NCI-H187 treated with DMSO at 0.1 percent for 48 hours (cell line): ENCODE measurements at places on chromosomes 7 and 10.

- DNase-seq = no peak
These were observed 161.3 kb upstream of the LRRN3 start for GRCh38 chr7:110929480-110930249.

DNA sequence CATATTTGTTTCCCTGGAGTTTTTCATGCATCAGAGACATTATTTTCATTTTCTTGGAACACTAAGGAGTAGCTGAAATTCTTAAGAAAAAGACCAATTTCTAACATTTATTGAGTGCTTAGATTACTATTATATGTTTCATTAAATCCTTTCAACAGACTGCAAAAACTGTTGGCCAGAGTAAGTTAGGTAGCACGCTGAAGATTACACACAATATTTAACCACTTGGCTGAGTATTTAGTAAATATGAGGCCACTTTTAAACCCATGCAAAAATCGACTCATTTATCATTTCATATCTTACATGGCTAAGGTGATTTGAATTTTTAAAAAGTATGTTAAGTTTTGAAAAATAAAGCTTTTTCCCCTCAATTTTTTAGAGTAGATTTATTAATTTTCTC is 358.8 kb downstream of the THSD7A start:
- no peak for DNase-seq

DNA sequence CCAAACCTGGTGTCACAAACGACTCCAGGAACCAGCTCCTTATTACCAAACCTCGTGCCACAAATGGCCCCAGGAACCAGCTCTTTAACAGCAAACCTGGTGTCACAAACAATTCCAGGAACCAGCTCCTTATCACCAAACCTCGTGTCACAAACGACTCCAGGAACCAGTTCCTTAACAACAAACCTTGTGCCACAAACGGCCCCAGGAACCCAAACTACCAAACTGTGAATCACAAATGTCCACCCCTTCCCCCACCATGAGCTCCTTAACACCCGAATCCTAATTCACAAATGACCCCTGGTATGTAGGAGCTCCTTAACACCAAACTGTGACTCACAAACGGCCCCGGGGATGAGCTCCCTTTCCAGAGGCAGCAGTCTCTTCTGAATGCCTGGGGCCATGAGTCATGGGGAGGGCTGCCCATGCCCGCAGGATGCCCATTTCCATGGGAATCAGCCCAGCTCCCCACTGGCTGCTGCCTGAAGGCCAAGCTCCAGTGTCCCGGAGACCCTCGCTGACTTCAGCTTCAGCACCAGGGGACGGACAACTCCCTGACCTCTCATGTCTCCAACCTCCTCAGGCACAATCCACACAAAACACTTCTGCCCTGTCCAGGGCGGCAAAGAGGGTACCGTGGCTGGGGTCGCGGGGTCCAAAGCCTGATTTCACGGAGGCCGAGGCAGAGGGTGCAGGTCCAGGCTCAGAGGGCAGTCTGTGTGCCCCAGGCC is 213.1 kb downstream of the ELFN1 start:
- no peak for DNase-seq

DNA sequence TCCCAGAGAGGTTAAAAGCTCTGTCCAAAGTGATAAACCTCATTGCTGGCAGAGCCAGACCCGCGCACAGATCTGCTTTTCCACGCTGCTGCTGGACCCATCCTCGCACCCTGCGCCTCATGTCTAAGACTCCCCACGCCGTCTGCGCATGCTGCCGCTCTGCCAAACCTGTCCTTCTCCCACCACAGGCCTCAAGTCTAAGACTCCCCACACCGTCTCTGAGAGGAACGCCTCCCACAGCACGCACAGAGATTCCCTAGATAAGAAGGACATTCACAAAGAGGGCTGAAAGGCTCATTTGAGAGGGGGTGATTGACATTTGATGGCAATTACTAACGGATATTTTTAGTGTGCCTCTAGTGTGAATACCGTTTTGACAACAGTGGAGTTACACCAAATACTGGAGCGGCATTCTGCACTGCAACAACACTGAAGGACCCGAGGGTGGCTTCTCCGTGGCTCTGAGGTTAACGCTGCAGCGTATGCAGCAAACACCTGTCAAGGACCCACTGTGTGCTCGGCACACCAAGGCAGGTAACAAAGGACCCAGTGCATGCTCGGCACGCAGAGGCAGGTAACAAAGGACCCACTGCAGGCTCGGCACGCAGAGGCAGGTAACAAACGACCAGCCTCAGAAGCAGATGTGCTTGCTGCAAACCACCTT is 231.4 kb downstream of the DNAJB6 start:
- no peak for DNase-seq

DNA sequence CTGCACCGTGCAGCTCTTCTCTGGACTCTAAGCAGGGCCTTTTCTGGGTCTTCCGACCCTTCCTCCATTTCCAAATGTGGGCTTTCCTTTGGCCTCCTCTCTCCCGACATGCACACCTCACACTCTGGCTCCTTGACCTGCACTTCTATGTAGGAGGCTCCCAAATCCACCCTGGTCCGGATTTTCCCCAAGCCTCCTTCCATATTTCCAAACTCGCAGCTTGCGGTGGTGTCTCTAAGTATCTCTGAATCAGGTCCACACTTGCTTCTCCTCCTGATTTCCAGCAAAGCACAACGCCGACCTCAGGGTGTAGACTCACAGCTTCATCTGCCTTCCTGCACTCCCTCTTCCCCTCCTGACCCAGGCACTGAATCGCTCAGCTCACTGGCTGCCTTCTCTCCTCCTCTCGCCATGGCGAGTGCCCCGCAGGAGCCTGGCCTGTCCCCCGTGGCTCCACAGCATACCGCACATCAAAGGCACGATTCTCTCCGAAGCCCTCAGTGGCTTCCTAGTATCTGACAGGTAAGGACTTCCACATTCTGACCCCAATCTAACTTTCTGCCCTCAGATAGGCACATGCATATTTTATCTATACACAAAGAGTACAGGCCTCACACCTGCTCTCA is 27.8 kb downstream of the DIP2C start:
- DNase-seq = no peak

- DNase-seq = no peak
These were observed 16.9 kb downstream of the RPA3 start for GRCh38 chr7:7701527-7701926.

GRCh38 chr7:11327633-11328032 is 354.0 kb downstream of the PHF14 start:
- DNase-seq = no peak

DNA sequence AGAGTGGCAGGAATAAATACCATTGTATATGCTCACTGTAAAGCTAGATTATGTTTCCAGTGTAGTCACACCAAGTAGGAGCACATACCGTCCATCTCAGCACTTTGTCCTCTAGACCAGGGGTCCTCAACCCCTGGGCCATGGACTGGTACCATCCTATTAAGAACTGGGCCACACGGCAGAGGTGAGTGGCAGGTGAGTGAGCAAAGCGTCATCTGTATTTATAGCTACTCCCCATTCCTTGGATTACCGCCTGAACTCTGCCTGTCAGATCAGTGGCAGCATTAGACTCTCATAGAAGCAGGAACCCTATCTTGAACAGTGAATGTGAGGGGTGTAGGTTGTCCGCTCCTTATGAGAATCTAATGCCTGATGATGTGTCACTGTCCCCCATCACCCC is 735.3 kb downstream of the MAGI2 start:
- DNase-seq = no peak

DNA sequence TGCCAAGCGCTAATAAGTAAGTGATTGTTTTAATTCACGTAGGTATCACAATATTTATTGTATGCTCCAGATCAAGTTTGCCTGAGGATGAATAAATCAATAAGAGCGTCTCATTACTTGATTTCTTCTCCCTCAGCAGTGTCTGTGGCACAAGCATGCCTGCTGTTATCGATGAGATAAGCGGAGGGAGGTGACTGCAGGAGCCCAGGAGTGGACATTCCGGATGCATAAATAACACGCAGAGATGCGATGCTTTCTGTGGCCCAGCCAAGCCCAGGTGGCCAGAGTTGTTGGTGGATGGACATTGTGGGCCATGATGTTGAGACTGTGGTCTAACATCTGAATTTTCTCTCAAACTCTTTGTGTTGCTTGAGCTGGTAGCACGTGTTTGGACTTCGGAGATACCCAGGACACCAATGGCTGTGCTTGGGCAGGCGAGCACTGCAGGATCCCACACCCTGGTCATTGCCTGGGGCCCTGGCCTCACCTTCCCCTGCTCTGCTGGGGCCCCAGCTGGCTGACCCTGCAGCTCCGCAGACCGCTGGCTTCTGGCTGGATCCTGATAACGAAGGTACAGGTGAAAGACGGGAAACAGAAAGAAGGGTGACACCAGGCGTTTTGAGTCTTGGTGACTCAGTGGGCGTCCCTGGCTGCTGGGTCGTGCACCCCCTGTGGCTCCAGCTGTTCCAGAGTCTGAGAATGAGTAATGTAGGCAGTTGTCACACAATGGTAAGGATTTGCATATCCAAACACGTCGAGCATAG is 31.2 kb upstream of the MNX1 start:
- no peak for DNase-seq

- DNase-seq = no peak
These were observed 312.8 kb upstream of the NFE2L3 start for GRCh38 chr7:25839084-25839769.

GRCh38 chr10:102291221-102291905 is 46.0 kb downstream of the GBF1 start:
- DNase-seq = no peak

GRCh38 chr7:52502281-52502680 is 533.2 kb upstream of the POM121L12 start:
- DNase-seq = no peak

DNA sequence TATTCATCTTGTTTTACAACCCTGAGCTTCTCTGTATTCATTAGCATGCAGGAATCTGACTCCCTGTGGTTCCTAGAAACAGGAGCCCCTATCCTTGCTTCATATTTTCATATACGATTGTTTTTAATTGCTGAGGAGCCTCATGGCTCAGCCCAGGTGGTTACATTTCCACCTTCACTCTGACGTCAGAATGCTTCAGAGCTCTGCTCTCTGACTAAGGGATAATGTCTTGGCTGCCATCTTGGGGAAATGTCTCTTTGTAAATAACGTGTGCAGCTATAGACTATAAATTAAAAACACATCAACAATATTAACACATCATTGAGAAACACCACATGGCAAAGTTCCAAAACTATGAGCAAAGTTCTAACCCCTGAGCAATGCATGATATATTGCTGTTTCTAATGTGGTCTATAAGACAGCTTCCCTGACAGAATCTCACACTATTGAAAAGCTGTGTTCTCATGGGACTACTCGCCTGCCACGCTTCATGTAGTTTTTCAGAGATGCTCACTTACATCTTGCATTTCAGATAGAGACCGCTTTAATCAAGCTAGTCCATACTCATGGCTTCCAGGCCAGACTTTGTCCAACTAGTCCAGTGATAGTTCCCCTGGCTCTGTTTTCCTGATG is 227.0 kb downstream of the SORCS3 start:
- DNase-seq = no peak

GRCh38 chr7:29375641-29376562 is 181.3 kb downstream of the CHN2 start:
- no peak for DNase-seq

DNA sequence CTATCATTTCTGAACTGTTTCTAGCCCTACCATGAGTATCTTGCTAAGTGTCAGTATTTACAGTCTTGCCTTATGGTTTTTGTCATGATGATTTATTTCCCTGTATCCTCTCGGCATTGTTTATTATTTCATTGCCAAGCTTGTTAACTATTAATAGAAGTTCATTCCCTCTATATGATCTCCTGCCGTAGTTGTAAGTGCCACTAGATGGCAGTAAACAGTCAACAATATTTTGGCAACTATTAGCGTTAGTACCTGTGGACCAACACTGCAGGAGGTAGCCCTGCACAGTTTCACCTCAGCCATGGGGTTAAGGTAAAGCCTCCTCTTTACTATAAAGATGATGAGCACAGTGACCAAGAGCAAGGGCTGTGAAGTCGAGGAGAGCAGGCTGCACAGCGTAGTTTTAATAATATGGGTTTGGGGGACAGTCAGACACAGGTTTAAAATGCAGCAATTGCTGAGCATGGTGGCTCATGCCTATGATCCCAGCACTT is 26.1 kb upstream of the CCNJ start:
- DNase-seq = no peak

DNA sequence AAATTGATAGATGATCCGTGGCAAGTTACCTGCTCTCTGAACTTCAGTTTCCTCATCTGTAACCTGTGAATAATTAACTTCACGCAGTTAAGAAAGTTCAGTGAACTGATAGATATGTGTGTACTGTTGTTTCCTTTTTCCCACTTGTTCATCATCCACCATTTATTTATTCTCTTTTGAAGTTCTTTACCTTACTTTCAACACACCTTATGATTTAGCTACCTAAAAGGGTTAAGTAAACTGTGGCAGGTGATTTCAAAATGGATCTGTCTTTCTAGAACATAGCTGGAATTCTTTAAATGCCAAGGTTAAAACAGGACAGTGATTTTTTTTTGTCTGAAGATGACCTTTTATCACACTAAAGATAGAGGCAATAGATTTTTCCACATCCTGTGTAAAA is 27.4 kb upstream of the MALRD1 start:
- no peak for DNase-seq

DNA sequence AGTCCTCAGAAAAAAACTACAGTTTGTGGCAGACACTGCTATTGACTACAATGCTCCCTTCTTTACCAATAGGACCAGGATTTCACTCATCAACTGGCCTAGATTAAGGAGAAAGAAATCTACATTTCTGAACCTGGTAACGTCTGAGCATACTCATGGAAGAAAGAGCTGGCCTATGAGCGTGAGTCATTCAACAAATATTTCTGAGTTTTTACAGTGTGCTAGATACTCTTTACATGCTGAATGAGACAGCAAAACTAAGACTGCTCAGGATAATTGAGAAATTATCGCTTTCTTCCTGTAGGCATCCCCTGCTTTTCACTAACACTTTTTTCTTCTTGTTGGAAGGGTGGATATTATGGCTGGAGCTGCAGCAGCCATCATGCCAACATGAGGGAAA is 609.7 kb downstream of the TNS3 start:
- DNase-seq = no peak

- DNase-seq = no peak
These were observed 84.0 kb downstream of the HIPK2 start for GRCh38 chr7:139693651-139694388.

GRCh38 chr10:88618496-88618895 is 31.9 kb downstream of the LIPJ start:
- DNase-seq = no peak

DNA sequence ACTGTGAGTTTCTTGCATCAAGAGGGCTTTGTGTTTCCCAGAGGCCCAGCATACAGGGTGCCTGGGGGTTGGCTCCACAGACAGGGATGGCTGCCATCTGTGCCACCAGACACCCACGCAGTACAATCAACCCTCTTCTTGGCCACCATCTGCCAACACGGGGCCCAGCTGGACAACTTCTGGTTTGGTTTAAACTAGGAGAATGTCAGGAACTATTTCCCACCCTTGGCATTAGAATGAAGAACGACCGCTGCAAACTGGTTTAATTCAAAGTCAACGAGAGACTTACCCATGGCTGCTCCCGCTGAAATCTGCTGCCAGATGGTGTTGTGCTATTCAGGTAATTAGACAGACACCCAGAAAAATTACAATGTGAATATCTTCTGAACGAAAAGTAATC is 27.8 kb downstream of the NMT2 start:
- no peak for DNase-seq
